ENCODE measurements at places on chromosomes 7 and 10.

DNA sequence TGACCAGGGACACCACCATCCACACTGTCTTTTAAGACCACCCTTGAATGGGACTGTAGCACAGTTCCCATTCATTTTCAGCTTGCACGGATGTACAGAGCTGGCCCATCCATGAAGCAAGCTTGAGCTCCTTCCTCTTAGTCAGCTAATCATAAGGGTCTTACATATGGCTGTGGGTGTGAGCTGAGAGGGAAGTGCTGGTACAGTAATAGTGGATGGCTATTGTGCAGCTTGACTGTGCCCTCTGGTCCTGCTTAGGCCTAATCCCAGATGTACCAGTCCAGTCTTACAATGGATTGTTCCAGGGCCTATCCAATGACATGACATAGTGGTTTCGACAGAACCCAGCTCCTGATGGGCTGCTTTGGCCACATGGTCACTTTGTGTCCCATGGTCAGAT lies 96.9 kb upstream of the ZNF438 start:
- no peaks in the 10 kb centered on the region for H3K36me3 ChIP-seq
- H3K4me3 ChIP-seq: no peak overlapping the region
- H3K4me1 ChIP-seq: peaks cover 5% of the 10 kb centered on the region
- H3K27me3 ChIP-seq: no peaks in the 10 kb centered on the region
- DNase-seq: no peak

DNA sequence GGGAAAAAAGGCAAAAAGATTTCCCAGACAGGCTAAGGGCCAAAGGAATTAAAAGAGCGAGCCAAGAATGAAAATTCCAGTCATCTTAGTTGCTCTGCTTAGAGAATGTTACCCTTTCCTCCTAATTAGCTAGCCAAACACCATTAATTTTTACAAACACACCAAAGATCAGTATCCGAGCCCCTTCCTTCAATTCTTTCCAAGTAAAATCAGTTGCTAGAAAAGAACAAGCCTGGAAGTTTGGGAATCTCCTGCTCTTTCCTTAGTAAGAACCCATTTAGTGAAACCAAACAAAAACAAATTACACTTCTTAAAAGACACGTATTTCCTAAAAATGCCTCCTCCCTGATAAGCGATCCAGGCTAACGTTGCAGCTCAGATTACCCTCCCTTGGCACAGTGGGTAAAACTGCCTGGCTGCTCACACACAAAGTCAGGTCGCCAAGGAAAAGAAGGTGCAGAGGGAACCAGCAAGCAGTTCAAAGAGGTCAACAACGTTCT lies 57.1 kb upstream of the ABLIM1 start:
- H3K36me3 ChIP-seq: no peaks in the 10 kb centered on the region
- H3K4me3 ChIP-seq: no peak overlapping the region
- H3K27me3 ChIP-seq: no peaks in the 10 kb centered on the region
- DNase-seq: peak; percentile 93
- H3K4me1 ChIP-seq: peaks cover 37% of the 10 kb centered on the region
- H3K27ac ChIP-seq: peak overlapping the region; percentile 58

DNA sequence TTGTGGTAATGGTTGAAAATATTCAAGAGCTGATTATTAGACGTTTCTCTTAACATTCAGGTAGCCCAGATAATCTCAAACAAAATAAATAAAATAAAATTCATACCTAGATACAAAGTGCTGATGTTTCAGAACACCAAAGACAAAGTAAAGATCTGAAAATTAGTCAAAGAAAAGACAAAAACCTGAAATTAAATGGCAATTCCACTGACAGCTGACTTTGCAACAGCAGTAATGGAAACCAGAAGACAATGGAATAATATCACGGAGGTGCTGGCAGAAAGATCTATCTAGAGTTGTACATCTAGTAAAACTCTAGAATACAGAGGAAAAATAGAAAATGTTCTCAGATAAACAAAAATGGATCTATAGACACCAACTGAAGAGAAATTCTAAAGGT lies 58.0 kb upstream of the IKZF1 start:
- no peaks in the 10 kb centered on the region for H3K36me3 ChIP-seq
- no peak for DNase-seq
- H3K27ac ChIP-seq: no peak overlapping the region

GRCh38 chr10:121450247-121450646 lies 148.0 kb downstream of the FGFR2 start:
- no peak for DNase-seq
- H3K27me3 ChIP-seq: no peaks in the 10 kb centered on the region
- no peak overlapping the region for H3K27ac ChIP-seq
- H3K4me1 ChIP-seq: no peaks in the 10 kb centered on the region

GRCh38 chr10:77062381-77062780 lies 575.2 kb downstream of the KCNMA1 start:
- H3K4me3 ChIP-seq: no peak overlapping the region
- no peaks in the 10 kb centered on the region for H3K36me3 ChIP-seq
- no peaks in the 10 kb centered on the region for H3K27me3 ChIP-seq
- H3K27ac ChIP-seq: no peak overlapping the region

- DNase-seq: no peak
- H3K27me3 ChIP-seq: no peaks in the 10 kb centered on the region
- peak overlapping the region; percentile 79 for H3K4me3 ChIP-seq
- H3K36me3 ChIP-seq: no peaks in the 10 kb centered on the region
Observed at GRCh38 chr10:61903221-61903927, 1.9 kb downstream of the ARID5B start.

Data from endothelial cell of umbilical vein (primary cell).